ENCODE measurements at places on chromosomes 4 and X. TPM values are rescaled to one million over a fixed set of nuclear protein-coding genes. Genes with fewer than 3 reads are reported as not detected.

DNA sequence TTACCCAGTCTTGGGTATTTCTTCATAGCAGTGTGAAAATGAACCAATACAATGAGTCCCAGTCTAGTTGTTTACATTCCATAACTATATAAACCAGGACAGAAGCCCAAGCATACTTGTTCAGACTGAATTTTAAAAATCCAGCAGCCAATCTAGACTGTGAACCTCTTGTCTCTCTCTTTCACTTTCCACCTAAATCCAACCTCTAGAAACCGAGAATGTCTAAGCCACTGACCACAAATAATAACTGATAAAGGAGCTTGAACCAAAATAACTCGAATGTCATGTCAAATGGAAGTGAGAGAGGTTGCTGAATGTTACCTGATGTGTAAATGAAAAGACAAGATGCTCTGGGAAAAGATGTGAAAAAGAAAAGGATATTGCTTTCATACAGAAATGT, 544.7 kb downstream of the NLGN4X start:
- no peak overlapping the region for H3K27ac ChIP-seq
- no peak for DNase-seq
- no peak overlapping the region for H3K4me3 ChIP-seq
- no peaks in the 10 kb centered on the region for H3K4me1 ChIP-seq

DNA sequence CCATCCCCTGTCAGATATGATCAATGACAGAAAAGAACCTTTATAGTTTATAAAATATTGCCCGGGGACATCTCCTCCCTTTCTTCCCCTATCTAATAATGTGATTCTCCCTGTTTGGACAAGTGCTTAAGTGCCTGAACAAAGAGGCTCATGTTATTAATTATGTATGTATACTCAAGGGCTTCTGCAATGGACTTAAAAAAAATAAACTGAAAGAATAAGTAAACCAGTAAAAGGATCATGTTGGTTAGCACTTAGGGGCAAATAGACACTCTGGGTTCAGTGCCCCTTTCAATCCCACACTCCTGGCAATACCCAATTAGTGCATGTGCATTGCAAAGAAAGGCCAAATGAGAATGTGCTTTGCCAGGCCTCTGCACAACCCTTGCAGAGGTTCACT, 30.7 kb upstream of the RPS6KA6 start:
- H3K4me3 ChIP-seq = no peak overlapping the region
- no peaks in the 10 kb centered on the region for H3K36me3 ChIP-seq
- no peak overlapping the region for H3K27ac ChIP-seq
- no peaks in the 10 kb centered on the region for H3K27me3 ChIP-seq

DNA sequence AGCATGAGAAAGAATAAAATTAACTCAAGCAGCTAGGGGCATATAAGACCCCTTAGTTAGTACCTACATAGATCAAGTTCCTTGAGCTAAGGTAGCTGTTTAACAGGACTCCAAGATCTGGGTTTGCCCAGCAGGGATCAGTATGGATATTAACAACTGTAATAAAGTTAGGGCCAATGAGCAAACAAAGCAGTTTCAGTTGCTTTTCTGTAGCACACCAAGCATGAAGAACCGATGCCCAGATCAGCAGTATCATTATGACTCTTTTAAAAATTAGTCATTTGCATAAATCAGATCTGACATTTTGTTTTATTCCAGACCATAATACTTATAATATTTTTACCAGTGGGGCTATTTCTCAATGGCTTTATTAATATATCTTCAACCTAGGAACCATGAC, 80.9 kb downstream of the C4orf33 start:
- no peaks in the 10 kb centered on the region for H3K36me3 ChIP-seq
- H3K4me1 ChIP-seq = no peaks in the 10 kb centered on the region
- no peak overlapping the region for H3K4me3 ChIP-seq
- no peak for DNase-seq

- no peaks in the 10 kb centered on the region for H3K27me3 ChIP-seq
- H3K4me3 ChIP-seq = no peak overlapping the region
- no peaks in the 10 kb centered on the region for H3K4me1 ChIP-seq
- H3K27ac ChIP-seq = no peak overlapping the region
- peaks cover 4% of the 10 kb centered on the region for H3K36me3 ChIP-seq
- DNase-seq = no peak
Measured at GRCh38 chr4:38046727-38047489, 86.7 kb downstream of the PTTG2 start.

DNA sequence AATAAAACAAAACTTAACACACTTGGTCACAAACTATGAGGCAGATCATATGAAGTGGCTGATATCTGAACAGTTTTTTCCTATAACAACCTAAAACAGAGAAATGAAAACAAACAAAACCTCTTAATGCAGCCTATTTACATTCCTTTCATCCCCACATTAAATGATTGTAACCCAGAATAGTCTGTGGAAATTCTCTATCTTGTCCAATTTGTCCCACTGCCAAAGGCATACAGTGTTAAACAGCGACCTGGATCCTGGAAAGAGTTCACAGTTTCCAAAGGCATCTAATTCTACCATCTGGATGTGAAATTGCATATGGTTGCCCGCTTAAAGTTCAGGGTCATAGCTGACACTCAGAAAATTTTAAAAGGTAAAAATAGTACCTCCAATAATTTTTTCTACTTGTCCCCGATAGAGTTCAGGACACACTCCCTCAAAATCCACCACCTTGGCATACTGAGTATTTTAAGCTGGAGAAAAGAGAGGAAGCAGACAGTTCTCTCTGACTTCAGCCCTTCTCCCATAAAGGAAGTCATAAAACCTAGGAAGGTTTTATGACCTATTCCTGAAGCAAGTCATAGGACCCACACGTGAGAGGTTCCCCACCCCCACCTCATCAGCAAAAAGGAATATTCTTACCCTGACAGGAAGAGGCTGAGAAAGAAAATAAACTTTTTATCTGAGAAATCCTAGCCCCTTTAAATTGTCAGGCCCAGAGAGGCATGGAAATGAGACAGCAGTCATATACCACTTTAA, 270.2 kb downstream of the PAPSS1 start:
- H3K4me3 ChIP-seq = no peak overlapping the region
- H3K36me3 ChIP-seq = no peaks in the 10 kb centered on the region
- DNase-seq = no peak
- no peak overlapping the region for H3K27ac ChIP-seq

DNA sequence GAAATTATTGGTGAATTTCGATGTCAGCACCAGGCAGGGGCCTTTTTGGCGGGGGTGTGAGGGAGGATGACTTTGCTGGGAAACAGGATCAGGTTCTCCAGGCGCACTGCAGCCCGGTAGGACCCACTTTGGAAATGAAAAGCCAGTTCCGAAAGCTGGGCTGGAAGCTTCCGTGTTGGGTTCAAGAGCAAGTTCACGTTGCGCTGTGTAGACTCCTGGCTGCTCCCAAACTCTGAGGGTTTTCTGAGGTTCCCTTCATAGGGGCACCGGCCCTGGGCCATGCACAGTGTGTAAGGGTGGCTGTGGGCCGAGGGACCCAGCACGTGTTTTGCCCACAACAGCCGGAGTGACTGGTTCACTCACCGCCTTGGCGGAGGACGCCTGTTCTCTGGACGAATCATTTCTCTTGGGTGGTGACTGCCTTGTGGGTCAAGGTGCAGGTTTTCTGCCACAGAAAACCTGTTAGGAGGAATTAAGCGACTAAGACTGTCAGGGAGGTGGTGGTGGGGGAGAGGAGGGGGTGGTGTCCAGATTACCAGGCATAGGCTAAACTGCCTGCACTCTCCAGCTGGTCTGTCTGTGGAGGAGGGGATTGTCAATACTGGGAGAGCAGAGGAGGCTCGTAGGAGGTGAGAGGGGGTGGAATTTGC, 8.0 kb downstream of the SHOX start:
- no peak overlapping the region for H3K4me3 ChIP-seq
- no peaks in the 10 kb centered on the region for H3K4me1 ChIP-seq
- H3K27me3 ChIP-seq = peaks cover 64% of the 10 kb centered on the region
- H3K36me3 ChIP-seq = no peaks in the 10 kb centered on the region
- no peak for DNase-seq

DNA sequence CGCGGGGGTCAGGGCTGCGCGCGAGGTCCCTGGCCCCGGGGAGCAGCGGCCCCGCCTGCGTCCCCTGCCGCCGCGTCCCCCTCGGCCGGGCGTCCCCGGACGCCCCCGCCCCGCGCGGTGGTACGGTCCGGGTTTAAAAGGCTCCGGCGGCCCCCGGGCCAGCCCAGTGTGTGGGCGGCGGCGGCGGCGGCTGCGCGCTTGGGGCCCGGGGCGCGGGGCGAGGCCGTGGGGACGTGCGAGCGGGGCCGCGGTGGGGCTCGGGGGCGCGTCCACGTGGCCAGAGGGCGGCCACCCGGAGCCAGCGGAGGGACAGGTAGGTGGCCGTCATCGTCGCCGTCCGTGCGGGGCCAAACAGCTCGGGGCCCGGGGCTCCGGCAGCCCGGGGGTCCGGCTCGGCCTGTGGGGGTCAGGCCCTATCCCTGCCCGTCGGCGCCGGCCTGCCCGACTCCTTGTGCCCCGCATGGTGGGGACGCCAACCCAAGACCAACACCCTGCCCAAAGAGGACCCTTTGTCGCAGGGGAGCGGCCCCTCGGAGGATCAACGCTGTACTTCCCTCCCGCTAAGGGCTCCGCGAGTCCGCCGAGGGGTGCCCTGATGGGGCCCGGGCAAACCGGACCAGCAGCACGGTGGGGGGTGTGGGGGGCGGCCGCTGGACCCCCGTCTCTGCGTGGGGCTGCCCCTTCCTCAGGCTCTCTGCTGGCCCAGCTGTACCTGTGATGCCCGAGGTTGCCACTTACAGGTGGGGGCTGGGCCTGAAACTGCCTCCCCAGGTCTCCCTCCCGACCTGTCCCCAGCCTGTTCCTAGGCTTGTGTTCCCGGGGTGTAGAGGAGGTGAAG, at the start of gene PLXNA3:
Gene PLXNA3 (plus strand): TSS at position 166 of the 838 bp plus-strand sequence. CDS start 1,903 bp downstream, outside the sequence.
- H3K4me1 ChIP-seq = no peaks in the 10 kb centered on the region
- H3K27ac ChIP-seq = no peak within 1 kb of the TSS
- peak within 1 kb of the TSS; percentile 46 for H3K4me3 ChIP-seq
- no peaks in the 10 kb centered on the region for H3K36me3 ChIP-seq
- H3K27me3 ChIP-seq = no peaks in the 10 kb centered on the region

DNA sequence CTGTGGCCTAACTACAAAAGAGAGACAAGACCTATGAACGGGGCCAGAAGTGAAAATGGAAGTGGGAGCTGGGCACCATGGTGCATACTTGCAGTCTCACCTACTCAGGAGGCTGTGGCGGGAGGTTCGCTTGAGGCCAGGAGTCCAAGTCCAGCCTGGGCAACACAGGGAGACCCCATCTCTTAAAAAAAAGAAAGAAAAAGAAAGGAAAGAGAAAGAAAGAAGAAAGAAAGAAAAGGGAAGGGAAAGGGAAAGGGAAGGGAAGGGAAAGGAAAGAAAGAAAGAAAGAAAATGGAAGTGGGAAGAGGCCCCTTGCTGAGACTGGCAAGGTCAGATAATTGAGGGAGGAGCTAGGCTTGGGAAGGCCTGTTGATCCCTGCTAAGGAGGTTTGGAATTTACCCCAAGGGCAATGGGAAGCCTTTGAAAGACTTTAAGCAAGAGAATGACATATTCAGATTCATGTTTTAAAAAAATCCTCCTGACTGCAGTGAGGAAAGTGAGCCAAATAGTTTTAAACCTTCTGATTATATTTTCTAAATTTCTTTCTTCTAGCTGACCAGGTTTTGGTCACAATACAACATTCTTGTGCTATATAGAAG, 17.7 kb upstream of the HERC5 start:
- no peak overlapping the region for H3K27ac ChIP-seq
- H3K36me3 ChIP-seq = no peaks in the 10 kb centered on the region
- H3K4me1 ChIP-seq = no peaks in the 10 kb centered on the region
- no peak for DNase-seq

DNA sequence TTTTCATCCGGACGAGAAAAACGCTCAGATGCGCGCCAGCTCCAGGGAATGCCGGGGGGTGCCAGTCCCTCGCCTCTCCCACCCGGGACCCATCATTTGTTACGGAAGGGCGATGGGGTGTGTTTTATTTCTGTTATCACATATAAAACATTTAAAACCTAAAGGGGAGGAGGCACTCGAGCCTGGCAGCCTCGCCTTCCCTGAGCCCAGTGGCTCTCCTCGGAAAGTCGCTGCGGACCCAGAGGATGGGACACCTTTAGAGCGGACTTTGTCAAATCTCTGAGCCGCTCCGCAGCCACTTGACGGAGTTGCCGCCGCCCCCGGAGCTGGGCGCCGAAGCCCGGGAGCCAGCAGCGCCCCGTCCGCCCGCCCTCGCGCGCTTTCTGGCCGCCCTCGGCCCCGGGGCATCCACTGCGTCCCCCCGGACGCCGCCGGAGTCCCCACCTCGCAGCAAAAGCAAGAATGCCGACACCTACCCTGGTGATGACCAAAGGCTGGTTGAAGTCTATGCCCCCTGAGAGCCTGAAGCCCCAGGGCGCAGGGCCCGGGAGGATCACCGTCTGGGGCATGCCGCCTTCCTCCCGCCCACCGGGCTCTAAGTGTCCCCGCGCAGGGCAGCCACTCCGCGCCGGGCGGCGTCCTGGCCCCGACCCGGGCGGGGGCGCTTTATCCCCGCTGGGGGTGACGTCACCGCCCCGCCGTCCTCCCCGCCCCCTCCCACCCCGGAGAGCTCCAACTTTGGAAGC, at the start of gene PDLIM3:
Gene PDLIM3 (minus strand): TSS at position 642 of the 746 bp plus-strand sequence. CDS start 73 bp downstream, at position 569.
- peaks cover 26% of the 10 kb centered on the region for H3K4me1 ChIP-seq
- peak within 1 kb of the TSS; percentile 95 for H3K27ac ChIP-seq
- peak within 1 kb of the TSS; percentile 79 for H3K4me3 ChIP-seq
- H3K36me3 ChIP-seq = no peaks in the 10 kb centered on the region

GRCh38 chrX:18017411-18017810, 156.3 kb upstream of the RAI2 start:
- no peak overlapping the region for H3K4me3 ChIP-seq
- no peaks in the 10 kb centered on the region for H3K4me1 ChIP-seq
- no peak for DNase-seq
- H3K27me3 ChIP-seq = no peaks in the 10 kb centered on the region

DNA sequence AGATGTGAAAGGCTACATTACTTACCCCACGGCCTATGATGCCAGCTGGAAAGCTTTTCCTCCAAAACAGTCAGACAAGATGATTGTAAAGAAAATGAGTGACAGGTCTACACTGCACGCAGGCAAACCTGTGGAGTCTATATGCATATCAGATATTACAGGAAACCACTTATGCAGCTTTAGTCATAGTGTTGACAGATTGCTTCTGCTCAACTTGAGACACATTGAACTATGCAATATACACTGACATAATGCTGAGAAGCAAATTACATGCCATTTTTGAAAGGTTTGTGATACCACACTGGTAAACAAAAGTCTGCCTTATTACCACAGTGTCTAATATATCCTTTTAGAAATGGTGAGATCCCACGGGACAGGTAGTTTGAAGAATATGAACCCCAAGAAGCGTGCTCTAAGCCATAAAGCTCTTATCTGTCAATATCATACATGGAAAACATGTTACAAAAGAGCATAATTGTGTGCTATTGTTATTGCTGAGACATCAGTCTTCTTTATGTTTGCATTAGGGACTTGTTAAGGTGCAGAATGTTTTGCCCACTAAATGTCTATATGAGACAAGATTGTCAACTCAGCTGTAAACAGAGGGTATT, 1835.8 kb upstream of the TENM3 start:
- H3K27ac ChIP-seq = no peak overlapping the region
- no peak for DNase-seq
- no peaks in the 10 kb centered on the region for H3K4me1 ChIP-seq
- H3K36me3 ChIP-seq = no peaks in the 10 kb centered on the region
- no peaks in the 10 kb centered on the region for H3K27me3 ChIP-seq

Gene SCML1
- 5.7 TPM for total RNA-seq

Gene NEXMIF
- total RNA-seq = 0.10 TPM

Gene TNIP3
- total RNA-seq = not detected

Gene FANCB
- total RNA-seq = 0.11 TPM

Gene SOX3
- total RNA-seq = 0.11 TPM

Gene MAGEH1
- total RNA-seq = 15.2 TPM

Measured in gastrocnemius medialis (tissue), 4 donors.